ENCODE measurements at places on chromosomes 4 and X. TPM values are rescaled to one million over a fixed set of nuclear protein-coding genes. Genes with fewer than 3 reads are reported as not detected.

DNA sequence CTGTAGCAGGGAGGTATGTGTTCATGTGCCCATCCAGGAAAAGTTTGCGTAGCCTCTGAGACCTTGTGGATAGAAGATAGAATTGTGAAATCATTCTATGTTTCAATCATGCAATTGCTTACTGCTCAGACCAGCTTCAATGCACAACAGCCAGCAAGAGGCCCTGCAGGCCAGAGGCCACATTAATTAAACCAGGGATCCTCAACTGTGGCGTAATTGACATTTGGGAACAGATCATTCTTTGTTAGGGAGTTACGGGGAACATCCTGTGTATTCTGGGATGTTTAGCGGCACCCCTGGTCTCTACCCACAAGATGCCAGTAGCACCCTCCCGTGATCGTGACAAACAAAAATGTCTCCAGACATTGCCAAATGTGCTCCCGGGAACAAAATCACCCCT lies 86.5 kb upstream of the PRPS2 start:
- DNase-seq = no peak

Gene ALB
- not detected for polyA plus RNA-seq

GRCh38 chrX:21725496-21725895 lies 32.4 kb downstream of the SMPX start:
- peak; percentile 10 for DNase-seq

- DNase-seq = no peak
Measured at GRCh38 chr4:110483516-110483915, 7.6 kb downstream of the ENPEP start.

Gene S100G
- polyA plus RNA-seq = not detected

- DNase-seq = no peak
Measured at GRCh38 chrX:76971393-76972376, 475.5 kb upstream of the FGF16 start.

Gene FATE1
- polyA plus RNA-seq = not detected

- no peak for DNase-seq
Measured at GRCh38 chr4:185540487-185541120, 5.3 kb upstream of the PDLIM3 start.

GRCh38 chrX:154986826-154987575 lies 35.5 kb downstream of the F8 start:
- no peak for DNase-seq

GRCh38 chr4:140673729-140674128 lies 82.5 kb downstream of the TBC1D9 start:
- no peak for DNase-seq

Gene GRIA3
- not detected for polyA plus RNA-seq

Gene ENPP6
- polyA plus RNA-seq = not detected

- peak; percentile 7 for DNase-seq
Measured at GRCh38 chr4:88613417-88613875, 21.2 kb downstream of the HERC3 start.

Gene XAGE1A
- not detected for polyA plus RNA-seq

DNA sequence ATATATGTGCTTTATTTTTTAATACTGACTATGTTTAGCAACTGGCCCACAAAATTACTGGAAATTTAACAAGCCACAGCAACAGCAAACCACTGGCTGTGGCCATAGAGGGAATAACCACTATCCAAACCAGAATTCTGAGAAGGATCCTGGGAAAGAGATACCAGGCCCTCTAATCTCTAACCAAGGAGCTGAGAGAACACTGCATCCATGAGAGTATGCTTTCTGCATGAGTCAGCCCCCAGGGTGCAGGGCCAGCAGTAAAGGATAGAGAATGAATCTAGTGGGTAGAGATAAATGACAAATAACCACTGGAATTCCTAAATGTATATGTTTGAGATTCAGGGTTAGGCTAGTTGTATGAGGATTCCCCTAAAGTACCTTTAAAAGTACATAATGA lies 221.8 kb downstream of the KIT start:
- no peak for DNase-seq

DNA sequence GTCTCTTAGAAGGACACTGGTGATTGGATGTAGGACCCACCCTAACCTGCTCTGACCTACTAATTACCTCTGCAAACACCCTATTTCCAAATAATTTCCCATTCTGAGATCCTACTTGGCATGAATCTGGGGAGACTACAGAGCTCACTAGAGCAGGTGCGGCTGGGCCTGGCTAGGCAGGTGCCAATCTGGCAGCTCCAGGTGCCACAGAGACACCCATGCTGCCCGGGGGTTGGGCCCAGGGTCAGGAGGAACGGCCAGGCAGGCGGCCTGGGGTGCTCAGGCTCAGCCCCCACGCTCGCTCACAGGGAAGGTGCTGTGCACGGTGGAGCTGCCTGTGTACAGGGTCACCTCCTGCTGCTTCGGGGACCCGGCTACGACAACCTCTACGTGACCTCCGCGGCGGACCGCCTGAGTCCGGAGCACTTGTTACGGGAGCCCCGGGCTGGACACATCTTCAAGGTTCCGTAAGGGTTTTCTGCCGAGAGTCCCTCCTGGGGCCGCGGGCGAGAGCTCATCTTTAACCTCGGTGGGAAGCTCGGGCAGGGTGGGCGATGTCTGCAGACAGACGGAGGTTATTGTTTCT lies 26.5 kb upstream of the PLCXD1 start:
- DNase-seq = no peak

Gene VSIG1
- polyA plus RNA-seq = 14.9 TPM

DNA sequence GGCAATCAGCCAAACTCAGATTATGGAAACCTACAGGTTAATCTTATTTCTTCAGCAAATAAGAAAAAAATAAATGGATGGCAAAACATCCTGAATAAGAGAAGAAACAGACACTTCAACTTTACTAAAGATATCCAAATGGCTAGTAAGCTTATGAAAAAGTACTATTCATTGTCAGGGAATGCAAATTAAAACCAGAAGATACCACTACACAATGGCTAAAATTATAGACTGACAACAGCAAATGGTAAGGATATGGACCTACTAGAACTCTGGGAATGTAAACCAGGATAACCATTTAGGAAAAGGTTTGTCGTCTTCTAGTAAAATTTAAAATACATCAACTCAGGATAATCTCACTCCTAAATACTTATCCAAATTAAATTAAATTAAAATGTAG lies 24.3 kb downstream of the GRSF1 start:
- no peak for DNase-seq

DNA sequence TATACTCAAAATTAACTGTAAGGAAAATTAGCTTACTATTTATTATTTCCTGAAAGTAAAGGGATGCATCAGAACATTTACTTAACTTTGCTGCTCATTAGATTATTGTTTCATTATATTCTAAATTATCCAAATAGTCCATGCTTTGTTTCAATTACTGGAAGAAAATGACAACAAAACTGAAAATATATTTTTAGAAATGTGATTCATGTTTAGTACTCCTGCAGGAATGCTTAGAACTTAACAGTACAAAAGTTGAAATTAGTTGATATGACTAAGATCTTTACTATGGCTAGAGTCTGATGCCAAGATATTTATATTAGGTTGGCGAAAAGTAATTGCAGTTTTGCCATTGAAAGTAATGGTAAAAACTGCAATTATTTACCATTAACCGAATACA lies 660.5 kb upstream of the PABPC4L start:
- DNase-seq = no peak

Gene MAGEA2
- polyA plus RNA-seq = not detected

Gene PPP4R3C
- not detected for polyA plus RNA-seq

GRCh38 chr4:146202665-146203064 lies 11.7 kb upstream of the REELD1 start:
- DNase-seq = no peak

- DNase-seq = no peak
Measured at GRCh38 chr4:26126143-26126718, 194.6 kb upstream of the RBPJ start.

DNA sequence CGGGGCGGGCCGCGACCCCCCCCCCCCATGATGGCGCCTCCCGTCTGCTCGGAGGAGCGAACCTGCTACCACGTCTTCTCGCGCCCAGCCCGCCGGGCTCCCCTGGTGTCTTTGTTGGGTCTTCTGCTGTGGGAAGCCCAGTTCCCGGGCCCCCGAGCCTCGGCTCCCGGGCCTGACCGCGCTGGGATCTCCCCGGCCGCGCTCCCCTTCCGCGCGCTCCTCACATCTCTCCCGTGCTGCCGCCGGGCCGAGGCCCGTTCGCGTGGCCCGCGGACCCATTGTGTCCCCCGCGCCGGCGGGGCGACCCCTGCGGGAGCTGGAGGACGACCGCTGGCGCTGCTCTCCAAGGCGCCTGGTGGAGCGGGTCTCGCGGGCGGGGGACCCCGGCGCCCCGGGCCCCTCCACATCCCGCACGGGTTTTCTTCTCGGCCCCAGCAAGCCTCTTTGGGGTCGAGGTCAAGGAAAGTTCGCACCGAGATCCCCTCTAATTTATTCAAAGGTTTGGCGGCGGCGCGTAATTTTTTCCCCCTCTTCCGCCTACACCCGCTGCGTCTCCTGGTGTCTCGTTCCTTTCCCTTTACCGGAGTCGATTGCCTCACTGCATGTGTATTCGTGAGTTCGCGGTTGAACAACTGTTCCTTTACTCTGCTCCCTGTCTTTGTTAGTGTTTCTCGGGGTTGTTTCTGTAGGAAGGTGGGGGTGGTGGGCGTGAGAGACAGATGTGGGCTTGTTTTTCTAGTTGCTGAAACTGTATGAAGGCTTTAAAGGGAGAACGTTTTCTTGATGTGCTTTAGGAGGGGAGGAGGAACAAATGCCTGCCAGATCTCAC lies 770 bp downstream of the SMAD1 start:
- no peak for DNase-seq

GRCh38 chr4:18917689-18918088 lies 896.1 kb upstream of the LCORL start:
- DNase-seq = no peak

DNA sequence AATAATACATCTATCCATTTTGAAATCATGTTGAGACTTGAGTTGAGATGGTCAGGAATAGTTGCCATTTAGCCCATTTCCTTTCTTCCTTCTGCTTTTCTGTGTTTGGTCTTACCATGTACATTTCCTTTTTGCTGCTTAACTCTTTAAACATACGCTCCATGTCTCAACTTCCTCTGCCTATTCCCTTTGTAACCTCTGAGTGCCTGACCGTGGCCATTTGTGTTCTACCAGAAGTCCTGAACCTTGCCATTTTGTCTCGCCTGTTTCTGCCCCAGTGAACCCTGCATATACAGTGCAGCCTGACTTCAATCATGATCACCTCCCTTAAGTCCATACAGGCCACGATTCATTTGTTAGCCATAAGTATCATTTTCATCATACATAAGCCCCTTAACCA lies 169.0 kb downstream of the RAPGEF2 start:
- DNase-seq = no peak

GRCh38 chrX:37912304-37912703 lies 64.9 kb upstream of the DYNLT3 start:
- no peak for DNase-seq

DNA sequence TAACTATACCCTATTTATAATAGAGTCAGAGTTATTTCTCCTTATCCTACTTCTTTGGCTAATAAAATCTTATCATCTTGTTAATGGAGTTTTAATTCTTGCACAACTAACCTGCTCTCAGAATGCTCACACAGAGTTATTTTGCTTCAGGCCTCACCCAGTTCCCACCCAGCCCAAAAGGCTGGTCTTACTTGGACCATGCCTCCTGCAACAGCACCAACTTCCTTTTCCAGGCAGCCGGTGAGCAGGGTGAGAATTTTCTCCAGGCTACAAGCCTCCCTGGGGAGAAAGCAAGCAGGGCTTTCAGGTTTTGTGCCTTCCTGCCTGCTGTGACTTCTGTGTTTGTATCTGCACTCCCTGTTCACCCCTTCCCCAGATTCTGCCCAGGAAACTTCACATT lies 29.1 kb upstream of the BANK1 start:
- no peak for DNase-seq

Gene BCAP31
- 333 TPM for polyA plus RNA-seq
